ENCODE measurements at places on chromosomes 6 and 20.
A peak's percentile ranks its signal among the peaks of the same experiment; 100 is the strongest.

DNA sequence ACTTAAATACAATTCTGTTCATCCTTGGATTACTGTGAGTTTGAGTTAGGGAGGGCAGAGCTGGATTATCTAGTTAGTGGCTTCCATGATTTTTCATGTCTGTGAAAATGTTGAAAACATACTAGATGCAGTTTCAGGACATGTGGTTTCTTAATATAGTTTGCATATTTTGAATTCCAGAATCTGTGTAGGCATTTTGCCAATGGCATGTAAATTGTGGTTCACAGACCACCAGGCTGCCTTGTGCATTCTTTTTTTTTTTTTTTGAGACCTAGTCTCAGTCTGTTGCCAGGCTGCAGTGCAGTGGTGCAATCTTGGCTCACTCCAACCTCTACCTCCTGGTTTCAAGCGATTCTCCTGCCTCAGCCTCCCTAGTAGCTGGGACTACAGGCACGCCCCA is 42.8 kb downstream of the CDC5L start:
- no peak for DNase-seq

DNA sequence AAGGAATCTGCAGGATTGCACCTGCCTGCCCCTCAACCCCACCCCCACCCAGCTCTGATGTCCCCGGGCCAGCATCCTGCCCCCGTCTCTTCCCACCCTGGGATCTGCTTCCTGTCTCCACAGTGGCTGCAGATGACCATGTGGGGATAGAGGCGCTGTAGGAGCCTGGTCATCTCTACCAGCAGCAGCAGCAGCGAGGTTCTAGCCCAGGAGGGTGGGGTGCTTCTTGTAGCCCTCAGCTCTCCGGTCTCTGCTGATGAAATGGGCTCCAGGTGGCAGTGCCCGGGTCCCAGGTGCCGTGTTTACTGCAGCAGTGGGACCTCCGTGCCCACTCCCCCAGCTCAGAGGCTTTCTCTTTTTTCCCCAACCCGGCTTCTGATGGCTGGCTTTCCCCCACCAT is 25.2 kb downstream of the CAPN11 start:
- DNase-seq = no peak

DNA sequence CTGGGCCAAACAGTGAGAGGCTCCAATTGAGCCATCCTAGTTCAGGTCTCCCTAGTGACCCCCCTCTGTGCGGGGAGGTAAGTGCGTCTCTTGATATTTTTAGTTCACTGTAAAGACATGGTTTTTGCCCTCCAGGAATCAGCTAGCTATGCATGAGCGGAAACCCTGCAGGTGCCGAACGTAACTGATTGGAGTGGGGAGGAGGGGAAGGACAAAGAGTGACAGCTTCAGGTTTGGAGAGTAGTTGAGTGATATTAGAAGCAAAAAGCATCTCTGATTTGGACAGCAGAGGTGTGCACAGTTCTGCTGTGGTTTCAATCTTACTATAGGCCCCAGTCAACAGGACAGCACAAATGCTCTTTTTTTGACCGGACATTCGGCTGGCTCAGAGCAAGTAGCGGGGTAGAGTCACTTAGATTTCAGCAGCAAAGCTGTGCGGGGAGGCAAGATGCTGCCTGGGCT is 31.8 kb downstream of the TBC1D7 start:
- no peak for DNase-seq

- peak; percentile 75 for DNase-seq
These were observed 195.0 kb upstream of the CEP162 start for GRCh38 chr6:84422380-84422968.

GRCh38 chr20:60372275-60372674 is 414.1 kb downstream of the CDH26 start:
- no peak for DNase-seq

DNA sequence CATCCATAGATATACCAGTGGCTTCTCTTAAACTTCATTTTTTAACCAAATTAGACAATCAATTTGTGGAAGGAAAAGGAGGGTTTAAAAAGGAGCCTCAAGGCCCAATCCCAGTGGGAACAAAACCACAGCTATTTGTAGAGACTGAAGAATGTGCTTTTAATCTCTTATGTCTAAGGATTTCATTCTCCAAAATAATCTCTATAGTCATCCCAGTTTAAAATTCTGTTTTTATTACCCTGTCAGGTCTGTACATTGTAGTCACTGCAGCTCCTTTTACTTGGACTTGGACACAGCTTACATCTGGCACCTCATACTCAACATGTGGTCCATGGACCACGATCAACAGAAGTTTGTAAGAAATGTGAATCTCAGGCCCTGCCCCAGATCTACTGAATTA is 152.1 kb upstream of the STMND1 start:
- no peak for DNase-seq

- no peak for DNase-seq
These were observed 17.2 kb upstream of the IL22RA2 start for GRCh38 chr6:137190583-137191094.

DNA sequence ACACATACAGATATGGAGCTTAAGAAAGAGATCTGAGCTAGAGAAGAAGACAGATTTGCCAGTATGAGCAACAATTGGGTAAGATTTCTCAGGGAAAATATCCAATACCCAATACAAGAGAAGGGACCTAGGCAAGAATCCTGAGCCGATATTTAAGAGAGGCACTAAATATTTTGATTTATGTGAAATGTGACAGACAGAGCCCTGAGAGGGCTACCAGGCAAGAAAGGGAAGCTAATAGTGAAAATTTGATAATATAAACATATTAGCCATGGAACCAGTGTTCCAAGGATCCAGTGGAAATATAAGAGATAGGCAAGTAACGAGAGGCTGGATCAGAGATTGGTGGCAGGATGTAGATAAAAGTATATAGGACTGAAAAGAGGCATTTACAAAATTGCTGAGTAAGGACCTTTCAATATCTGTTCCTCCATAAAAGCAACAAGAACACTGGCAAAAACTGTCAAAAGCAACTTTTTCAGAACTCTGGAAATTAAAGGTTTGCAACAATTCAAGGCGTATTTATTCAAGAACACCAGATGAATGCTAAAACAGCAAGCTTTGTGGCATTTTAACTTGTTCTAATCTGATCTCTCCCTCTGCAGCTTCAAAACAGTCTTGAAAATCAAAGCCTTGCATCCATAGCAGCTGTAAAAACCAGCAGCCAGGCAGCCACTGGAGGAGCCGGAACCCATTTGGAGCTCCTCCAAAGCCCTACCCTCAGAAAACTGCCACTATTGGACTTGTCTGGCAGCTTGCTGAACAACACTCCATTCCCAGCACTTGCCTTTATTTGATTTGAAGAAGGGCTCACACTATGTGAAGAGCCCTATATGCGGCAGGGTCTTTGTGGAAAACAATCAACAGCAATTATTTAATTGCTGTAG is 58.8 kb downstream of the REV3L start:
- peak; percentile 66 for DNase-seq

GRCh38 chr6:126038234-126038633 is 51.9 kb downstream of the TRMT11 start:
- DNase-seq = no peak

- DNase-seq = no peak
These were observed 10.2 kb upstream of the DEFB113 start for GRCh38 chr6:49979584-49979983.

- peak; percentile 82 for DNase-seq
These were observed 731 bp upstream of the RBL1 start for GRCh38 chr20:37096415-37097041.

GRCh38 chr6:686497-686896 is 6.4 kb downstream of the EXOC2 start:
- DNase-seq = no peak

DNA sequence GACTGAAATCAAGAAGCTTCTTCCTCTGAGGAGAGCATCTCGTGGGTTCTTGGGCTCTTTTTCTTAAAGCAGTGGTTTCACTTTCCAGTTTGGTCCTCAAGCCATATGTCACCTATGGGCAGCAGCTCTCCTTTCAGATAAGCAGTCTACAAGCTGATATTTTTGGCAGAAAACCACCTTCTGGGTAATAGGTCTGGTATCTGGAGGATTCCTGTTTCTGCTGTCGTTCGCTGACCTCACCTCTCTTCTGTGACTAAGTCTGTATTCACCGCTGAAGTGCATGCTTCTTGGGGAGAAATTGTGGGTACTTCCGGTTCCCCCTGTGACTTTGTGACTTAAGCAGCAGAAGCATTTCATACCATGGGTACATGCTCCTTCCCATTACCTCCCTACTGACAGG is 193.6 kb downstream of the EDN1 start:
- no peak for DNase-seq

DNA sequence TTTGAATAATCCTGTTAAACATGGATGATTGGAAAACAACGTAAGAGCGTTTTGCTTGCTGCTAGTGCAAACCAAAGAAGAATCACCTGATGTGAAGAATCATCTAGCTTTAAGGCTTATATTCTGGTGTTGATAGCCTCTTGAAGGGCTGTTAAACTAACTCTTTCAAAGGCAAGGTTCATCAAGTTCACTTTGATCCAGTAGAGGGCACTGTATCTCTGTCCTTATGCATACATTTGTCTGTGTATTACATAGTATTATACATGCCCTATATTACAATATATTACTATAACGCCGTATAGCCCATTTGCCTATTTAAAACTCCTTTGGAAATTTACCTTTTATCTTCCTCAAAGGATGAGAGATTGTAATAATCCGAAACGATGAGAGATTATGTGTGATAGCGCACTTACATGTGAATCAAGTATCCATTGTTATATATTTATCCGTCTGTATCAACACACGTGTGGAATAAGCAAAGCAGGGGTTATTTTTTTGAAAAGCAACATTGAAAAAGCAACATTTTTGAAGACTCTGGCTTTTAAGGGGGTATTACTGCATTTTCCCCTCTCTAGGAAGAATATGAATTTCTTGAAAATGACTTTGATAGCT is 50.8 kb upstream of the NRN1 start:
- DNase-seq = no peak

- DNase-seq = no peak
These were observed 95.9 kb upstream of the KCNQ5 start for GRCh38 chr6:72525821-72526510.

- no peak for DNase-seq
These were observed 26.4 kb downstream of the ANKRD60 start for GRCh38 chr20:58202044-58202443.

GRCh38 chr6:101286146-101286545 is 107.4 kb upstream of the GRIK2 start:
- DNase-seq = no peak

DNA sequence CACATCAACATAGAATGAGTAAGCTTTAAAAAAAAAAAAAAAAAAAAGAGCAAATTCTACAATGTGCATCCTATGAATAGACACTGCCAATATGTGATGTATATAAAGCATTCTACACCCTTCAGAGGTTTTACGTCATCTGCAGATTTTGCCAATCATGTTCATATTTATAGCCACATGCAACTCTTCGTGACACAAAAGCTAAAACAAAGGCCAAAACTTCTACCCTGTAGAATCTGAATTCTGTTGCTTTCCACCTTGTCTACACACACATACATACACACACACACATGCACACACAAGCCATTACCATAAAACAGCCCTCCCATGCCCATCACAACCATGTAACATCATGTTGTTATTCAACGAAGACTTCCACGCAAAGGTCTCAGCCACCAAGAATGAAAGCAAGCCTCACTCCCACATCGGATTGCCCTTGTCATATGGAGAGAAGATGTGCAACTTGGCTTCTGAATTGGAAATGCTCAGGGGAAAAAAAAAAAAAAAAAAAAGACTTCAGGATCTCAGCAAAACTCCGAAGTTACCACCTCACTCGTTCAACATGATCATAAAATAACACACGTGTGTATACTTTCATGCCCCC is 479.4 kb upstream of the JARID2 start:
- DNase-seq = no peak
